ENCODE measurements at places on chromosomes 12 and 14.

- no peak for DNase-seq
Observed at GRCh38 chr12:88884600-88884999, 304.3 kb upstream of the KITLG start.

GRCh38 chr12:30201301-30202160 is 417.8 kb upstream of the TMTC1 start:
- no peak for DNase-seq

- no peak for DNase-seq
Observed at GRCh38 chr12:108046650-108047049, 82.4 kb upstream of the WSCD2 start.

- DNase-seq = no peak
Observed at GRCh38 chr12:98058838-98059237, 456.6 kb upstream of the TMPO start.

GRCh38 chr12:107228076-107228475 is 134.7 kb upstream of the CRY1 start:
- no peak for DNase-seq

- no peak for DNase-seq
Observed at GRCh38 chr12:103810111-103810510, 30.9 kb downstream of the NT5DC3 start.

DNA sequence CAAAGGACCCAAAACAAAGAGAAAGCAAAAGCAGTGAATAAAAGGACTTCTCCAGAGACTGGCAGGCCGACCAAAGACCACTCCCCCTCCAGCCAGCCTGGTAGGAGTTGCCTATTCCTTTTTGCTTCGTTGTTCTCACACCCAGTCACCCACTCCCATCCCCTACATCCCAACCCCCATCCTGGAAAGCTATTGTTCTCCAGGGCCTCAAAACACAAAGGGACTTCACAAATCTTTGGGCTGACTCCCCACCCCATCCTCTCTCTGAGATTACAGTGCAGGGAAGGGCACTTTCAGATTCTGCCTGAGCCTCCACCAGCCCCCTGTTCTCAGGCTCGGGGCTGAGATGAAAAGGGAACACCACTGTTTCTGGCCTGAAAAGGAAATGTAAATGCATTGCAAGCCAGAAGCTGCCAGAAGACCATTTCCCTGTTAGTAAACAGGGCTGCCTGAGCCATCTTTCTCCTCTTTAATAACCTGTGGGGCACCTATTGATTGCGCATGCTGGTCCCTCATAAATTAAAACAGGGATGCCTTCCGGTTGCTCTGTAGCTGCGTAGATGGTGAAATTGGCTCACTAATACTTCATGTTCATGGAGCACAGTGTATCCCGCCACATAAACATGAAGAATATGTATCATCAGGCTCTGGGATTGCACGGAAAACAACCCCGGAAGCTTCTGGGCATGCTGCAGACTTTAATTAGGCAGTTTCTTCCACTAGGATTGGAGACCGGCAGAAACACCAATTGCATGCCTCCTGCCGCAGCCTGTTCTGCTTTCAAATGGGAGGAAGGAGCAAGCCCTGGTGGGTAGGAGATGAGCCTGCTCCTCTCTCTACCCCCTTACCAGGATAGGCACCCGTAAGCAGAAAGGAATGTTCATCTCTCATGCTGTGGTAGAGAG is 130.3 kb upstream of the FUT8 start:
- DNase-seq = peak; percentile 59

DNA sequence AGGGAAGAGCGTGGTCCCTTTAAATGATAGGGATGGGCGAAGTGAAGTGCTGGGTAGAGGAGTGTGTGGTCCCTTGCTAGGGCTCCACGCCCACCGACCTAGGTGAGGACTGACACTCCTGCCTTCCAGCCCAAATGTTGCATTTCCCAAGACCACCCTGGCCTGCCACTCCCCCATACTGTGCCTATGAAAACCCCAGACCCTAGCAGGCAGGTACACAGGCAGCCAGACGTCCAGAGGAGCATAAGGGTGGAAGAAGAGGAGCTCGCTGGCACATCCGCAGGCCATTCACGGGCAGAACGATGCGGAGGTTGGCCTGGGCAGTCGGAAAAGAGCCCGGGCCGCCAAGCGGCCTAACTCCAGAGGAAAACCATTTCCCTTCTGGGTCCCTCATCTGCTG is 817 bp upstream of the IPO8 start:
- no peak for DNase-seq

GRCh38 chr14:35821564-35822411 is 4.3 kb upstream of the BRMS1L start:
- no peak for DNase-seq

DNA sequence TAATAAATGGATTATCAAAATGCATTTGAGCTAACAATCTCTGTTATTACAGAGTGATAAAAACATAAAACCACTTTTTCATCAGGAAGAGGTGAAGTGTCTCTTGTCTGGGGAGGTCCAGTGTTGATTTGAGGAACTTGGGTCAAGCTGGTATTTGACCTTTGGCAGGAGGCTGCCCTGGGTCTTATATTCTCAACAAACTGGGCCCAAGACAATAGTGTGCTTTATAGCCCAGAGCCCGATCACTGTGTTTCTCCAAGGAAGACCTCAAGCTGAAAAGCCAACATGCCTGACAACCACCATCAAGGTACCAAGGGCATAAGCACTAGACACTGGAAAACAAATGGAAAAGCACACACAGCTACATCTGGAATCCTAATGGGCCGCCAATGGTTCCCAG is 137.0 kb downstream of the SLC25A21 start:
- no peak for DNase-seq

- no peak for DNase-seq
Observed at GRCh38 chr14:102908766-102909455, 13.6 kb upstream of the AMN start.

- DNase-seq = no peak
Observed at GRCh38 chr12:90958347-90958746, 3.4 kb upstream of the CCER1 start.

DNA sequence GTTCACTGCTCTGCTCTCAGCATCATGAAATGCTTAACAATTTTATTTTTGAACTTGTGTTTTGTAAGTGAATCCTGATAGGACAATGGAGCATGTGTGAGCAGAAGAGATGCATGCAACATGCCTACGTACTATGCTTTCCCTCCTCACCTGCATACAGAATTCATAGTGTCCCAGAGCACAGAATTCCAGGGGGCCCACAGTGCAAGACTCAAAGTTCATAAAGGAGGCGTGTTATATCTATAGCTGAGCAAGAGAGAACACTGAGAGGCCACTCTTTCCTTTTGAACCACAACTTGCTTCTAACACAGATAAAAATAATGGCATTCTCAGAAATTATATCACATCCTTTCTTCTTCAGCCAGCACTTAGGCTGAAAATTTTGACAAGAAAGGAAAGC is 28.8 kb downstream of the BHLHE41 start:
- no peak for DNase-seq

DNA sequence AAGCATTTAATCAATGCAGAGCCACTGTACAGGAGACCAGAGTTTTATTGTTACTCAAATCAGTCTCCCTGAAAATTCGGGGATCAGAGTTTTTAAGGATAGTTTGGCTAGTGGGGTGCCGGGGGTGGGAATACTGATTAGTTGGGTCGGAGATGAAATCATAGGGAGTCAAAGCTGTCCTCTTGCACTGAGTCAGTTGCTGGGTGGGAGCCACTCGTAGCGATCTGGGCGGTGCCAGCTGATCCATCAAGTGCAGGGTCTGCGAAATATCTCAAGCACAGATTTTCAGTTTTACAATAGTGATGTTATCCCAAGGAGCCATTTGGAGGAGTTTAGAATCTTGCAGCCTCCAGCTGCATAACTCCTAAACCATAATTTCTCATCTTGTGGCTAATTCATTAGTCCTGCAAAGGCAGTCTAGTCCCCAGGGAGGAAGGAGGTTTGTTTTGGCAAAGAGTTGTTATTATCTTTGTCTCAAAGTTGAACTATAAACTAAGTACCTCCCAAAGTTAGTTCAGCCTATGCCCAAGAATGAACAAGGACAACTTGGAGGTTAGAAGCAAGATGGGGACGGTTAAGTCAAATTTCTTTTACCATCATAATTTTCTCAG is 169.4 kb upstream of the PLEKHG7 start:
- no peak for DNase-seq

GRCh38 chr12:131860472-131861260 is 32.5 kb downstream of the MMP17 start:
- no peak for DNase-seq

GRCh38 chr14:85687456-85687855 is 157.5 kb downstream of the FLRT2 start:
- no peak for DNase-seq

- DNase-seq = no peak
Observed at GRCh38 chr12:64252681-64253080, 30.6 kb upstream of the KICS2 start.

DNA sequence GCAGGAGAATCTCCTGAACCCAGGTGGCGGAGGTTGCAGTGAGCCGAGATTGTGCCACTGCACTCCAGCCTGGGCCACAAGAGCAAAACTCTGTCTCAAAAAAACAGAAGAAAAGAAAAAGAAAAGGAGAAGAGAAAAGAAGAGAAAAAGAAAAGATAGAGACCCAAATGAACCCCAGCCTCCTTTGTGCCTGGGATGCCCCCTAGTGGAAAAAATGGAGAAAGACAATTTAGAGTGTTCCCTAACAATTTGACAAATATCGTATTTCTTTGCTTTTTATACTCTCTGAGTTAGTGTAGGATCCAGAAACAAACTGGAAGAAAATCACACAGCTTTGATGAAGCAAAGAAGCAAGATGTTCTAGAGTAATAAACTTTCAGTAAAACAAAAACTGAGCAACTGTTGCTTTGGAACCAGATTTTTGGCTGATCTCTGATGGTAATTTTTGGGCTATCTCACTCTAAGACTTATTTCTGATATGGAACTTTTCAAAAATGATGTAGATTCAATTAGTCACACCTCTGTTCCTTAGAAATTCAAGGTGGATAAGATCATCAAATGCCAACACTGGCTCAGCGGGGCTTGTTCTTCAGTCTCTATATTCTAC is 18.6 kb upstream of the PRKAB1 start:
- no peak for DNase-seq

DNA sequence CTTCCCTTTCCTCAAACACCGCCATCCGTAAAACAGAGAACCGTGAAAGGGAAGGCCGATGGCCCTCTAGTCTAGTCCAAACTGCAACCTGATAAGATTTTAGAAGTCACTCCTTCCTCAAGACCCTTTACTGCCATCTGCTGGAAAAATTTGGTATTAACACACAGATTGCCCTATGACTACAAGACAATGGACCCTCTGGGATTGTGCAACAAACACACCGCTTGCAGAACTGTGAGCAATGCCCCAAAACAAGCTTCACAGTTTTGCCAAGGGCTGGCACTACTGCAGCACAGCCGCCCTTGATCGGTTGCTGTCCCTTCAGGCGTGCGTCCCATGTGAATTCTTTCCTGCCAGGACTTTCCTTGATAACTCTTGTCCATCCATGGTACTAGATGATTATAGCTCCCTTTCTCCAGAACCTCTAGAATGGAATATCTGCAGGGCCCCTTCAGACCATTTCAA is 23.1 kb downstream of the LLPH start:
- DNase-seq = no peak

DNA sequence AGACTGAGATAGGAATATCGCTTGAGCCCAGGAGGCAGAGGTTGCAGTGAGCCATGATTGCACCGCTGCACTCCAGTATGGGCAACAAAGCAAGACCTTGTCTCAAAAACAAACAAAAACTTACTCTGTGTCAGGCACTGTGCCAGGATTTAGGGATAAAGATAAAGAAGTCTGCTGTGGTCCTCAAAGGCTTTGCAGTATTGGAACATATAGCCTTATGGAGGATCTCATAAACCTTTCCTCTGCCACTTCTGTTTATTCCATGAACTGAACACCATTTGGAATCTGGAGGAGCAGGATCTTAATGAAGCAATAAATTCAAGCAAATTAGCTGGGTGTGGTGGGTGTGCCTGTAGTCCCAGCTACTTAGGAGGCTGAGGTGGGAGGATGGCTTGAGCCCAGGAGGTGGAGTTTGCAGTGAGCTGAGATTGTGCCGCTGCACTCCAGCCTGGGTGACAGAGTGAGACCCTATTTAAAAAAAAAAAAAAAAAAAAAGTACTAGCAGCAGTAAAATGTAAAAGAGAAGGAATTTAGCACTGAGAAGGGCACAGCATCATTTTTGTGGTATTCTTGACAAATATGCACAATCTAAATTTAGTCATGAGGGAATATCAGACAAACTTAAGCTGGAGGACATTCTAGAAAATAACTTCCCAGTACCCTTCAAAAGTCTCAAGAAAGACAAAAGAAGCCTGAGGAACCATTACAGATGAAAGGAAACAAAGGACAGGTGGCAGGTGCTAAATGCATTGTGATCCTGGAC is 27.1 kb downstream of the BMAL2 start:
- no peak for DNase-seq

All from hypothalamus (tissue), 51 donors.